ENCODE measurements at places on chromosomes 2 and 18.

- DNase-seq: no peak
Observed at GRCh38 chr2:229350117-229350805, 79.2 kb upstream of the PID1 start.

GRCh38 chr18:58682429-58683069 is 11.3 kb downstream of the MALT1 start:
- DNase-seq: no peak

- DNase-seq: no peak
Observed at GRCh38 chr2:128835974-128836373, 517.3 kb upstream of the HS6ST1 start.

DNA sequence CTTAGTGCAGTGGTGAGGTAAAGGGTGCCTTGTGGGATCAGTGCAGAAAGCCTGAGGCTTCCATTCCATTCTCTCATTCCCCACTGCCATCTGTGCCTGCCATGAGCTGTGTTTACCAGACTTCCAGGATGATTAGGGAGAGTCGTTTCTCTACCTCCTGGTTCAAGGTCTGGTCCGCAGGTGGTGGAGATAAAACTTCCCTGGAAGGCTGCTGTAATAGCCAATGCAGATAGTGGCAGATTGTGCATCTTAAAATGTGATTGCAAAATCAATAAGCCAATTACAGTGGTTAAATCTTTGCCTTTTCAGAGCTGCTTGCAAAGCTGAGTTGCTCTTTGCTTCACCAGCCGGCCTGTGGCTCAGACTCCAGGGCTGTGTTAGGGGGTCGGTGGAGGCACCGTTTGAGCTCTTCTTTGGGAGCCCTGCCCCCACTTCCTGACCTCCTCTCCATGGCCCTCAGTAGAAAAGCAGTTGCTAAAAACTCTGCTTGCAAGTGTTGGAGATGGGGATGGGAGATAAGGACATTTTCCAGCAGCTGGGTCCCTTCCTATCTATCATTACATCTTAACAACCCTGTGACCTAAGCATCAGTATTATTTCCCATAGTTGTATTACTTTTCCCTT is 95.2 kb upstream of the HS6ST1 start:
- no peak for DNase-seq
